ENCODE measurements at places on chromosomes 12 and 14.

- H3K4me1 ChIP-seq = no peaks in the 10 kb centered on the region
- no peak overlapping the region for H3K4me3 ChIP-seq
- no peaks in the 10 kb centered on the region for H3K36me3 ChIP-seq
- H3K27me3 ChIP-seq = peaks cover 4% of the 10 kb centered on the region
- H3K27ac ChIP-seq = no peak overlapping the region
- no peak for DNase-seq
Observed at GRCh38 chr12:70683976-70684375, 46.7 kb upstream of the PTPRB start.

DNA sequence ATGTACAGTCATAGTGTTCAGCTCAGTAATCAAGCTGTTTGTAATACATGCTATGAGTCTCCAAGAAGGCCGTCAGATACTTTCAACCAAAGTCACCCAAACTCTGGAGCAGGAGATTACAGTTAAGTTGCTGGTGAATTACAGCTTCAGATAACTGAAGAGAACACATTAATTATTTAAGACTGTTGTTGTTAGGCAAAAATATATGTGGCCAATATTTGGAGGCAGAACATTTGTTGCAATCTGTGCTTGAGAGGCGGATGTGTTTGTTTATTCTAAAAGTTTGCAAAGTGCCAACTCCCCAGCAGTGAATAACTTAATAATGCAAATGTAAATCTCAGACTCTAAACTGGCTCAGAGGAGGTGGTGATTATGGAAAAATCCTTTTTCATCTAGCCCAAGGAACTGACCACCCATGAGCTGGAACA, 300.7 kb upstream of the TBX3 start:
- H3K27ac ChIP-seq = no peak overlapping the region
- no peak for DNase-seq
- no peaks in the 10 kb centered on the region for H3K36me3 ChIP-seq

DNA sequence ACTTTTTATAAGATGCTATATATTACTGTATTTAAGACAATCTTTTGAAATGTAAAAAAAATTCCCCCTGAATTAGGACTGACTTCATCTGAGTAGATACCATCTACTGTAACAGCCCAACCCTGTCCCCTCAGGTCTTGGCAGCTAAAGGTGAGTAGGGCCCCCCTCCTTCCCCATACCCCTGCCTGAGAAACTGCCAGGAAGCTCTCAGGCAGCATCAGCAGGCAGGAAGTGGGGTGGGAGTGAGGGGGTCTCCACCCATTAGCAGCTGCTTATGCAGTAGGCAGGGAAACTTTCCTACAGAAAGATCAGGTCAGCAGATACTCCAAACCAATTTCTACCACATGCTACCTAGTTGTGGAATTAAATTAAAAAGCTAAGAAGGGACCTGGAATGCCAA, 62.5 kb downstream of the PAX9 start:
- no peak for DNase-seq
- H3K4me1 ChIP-seq = no peaks in the 10 kb centered on the region
- H3K27ac ChIP-seq = no peak overlapping the region
- no peaks in the 10 kb centered on the region for H3K36me3 ChIP-seq
- H3K27me3 ChIP-seq = no peaks in the 10 kb centered on the region

- peak overlapping the region; percentile 99 for H3K27ac ChIP-seq
- peaks cover 39% of the 10 kb centered on the region for H3K36me3 ChIP-seq
- peaks cover 57% of the 10 kb centered on the region for H3K4me1 ChIP-seq
- no peaks in the 10 kb centered on the region for H3K27me3 ChIP-seq
- H3K4me3 ChIP-seq = peak overlapping the region; percentile 64
Observed at GRCh38 chr14:55373784-55374705, 37.6 kb downstream of the ATG14 start.

DNA sequence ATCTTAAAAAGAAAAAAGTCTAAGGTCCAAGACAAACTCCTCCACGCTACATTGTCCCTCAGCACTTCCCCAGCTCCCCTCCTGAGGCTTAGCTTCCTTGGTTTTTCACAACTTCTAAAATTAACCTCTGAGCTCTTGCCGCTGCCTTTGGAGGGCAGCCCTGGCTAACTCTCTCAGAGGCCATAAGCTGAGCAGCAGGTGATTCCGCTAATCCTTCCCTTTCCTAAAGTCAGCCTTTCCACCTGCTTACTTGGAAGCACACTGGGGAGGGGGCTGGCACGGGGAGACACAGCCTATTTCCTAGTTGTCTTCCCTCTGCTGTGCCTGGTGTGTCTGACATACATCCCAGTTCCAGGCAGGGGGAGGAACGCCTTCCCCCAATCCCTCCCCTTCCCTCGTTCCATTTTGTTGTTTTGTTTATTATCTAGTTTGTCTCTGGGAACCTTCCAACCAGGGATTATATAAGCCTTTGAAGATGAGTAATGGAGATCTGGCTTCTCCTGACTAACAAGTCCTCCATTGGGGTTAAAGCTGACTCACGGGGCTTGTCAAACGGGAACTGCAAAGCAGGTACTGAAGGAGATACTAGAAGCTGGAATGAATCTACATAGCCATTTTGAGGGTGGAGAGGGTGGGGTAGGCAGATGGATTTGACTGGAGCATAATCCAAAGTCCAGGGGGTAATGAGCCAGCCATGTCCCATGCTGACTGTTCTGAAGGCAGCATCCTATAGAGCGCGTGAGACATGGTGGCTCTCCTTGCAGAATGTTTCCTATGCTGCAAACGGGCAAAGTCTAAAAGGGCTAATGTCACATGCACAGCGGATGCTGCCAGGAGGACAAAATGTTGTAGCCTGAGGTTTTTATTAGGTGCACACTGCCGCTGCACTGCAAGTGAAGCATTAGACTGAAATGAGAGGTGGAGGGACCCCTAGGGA, 230.8 kb downstream of the FOXN3 start:
- no peaks in the 10 kb centered on the region for H3K27me3 ChIP-seq
- DNase-seq = no peak
- H3K4me1 ChIP-seq = no peaks in the 10 kb centered on the region
- H3K27ac ChIP-seq = no peak overlapping the region

- no peak overlapping the region for H3K27ac ChIP-seq
- H3K4me3 ChIP-seq = no peak overlapping the region
- DNase-seq = no peak
- H3K4me1 ChIP-seq = no peaks in the 10 kb centered on the region
Observed at GRCh38 chr12:5364036-5364770, 67.7 kb upstream of the NTF3 start.

GRCh38 chr12:79938843-79939242, 3.9 kb upstream of the PPP1R12A start:
- no peak overlapping the region for H3K4me3 ChIP-seq
- H3K27me3 ChIP-seq = no peaks in the 10 kb centered on the region
- no peak for DNase-seq
- peaks cover 18% of the 10 kb centered on the region for H3K4me1 ChIP-seq

- peaks cover 35% of the 10 kb centered on the region for H3K4me1 ChIP-seq
- H3K4me3 ChIP-seq = peak overlapping the region; percentile 66
- no peaks in the 10 kb centered on the region for H3K27me3 ChIP-seq
- peaks cover 40% of the 10 kb centered on the region for H3K36me3 ChIP-seq
- no peak for DNase-seq
Observed at GRCh38 chr12:132835076-132836025, 6.7 kb upstream of the GOLGA3 start.

DNA sequence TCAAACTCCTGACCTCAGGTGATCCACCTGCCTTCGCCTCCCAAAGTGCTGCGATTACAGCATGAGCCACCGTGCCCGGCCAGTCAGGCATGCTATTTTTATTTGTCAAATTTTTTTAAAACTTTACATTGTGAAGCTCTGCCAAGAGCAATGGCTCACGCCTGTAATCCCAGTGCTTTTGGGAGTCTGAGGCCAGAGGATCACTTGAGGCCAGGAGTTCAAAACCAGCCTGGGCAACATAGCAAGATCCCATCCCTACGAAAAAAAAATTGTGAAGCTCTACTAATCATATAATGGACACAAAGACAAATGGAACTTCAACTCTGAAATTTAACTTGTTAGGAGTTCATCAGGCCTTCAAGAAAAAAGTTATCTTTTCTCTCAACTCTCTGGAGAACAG, 1.9 kb downstream of the R3HDM2 start:
- DNase-seq = no peak
- H3K27me3 ChIP-seq = no peaks in the 10 kb centered on the region
- H3K27ac ChIP-seq = peak overlapping the region; percentile 80
- peak overlapping the region; percentile 82 for H3K4me3 ChIP-seq
- H3K4me1 ChIP-seq = peaks cover 29% of the 10 kb centered on the region

DNA sequence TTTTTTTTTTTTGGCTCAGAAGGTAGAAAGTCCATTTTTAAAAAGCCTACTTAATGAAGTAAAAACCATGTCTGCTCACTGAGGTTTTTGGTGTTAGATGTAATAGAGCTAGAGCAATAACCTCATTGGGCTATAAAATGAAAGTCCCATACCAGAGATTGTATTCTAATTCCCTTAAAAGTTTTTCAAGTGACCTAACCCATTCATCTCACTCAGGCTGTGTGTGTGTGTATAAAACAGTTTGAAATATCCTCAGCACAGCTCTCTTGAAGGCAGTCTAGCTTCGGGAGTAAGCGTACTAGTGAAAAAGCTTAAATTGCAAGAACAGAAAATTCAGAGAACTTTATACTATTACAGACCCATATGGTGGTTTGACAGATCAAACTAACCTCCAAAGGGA, 313.8 kb downstream of the CEP128 start:
- H3K27me3 ChIP-seq = no peaks in the 10 kb centered on the region
- H3K36me3 ChIP-seq = no peaks in the 10 kb centered on the region
- no peak for DNase-seq
- no peak overlapping the region for H3K4me3 ChIP-seq
- H3K4me1 ChIP-seq = no peaks in the 10 kb centered on the region

DNA sequence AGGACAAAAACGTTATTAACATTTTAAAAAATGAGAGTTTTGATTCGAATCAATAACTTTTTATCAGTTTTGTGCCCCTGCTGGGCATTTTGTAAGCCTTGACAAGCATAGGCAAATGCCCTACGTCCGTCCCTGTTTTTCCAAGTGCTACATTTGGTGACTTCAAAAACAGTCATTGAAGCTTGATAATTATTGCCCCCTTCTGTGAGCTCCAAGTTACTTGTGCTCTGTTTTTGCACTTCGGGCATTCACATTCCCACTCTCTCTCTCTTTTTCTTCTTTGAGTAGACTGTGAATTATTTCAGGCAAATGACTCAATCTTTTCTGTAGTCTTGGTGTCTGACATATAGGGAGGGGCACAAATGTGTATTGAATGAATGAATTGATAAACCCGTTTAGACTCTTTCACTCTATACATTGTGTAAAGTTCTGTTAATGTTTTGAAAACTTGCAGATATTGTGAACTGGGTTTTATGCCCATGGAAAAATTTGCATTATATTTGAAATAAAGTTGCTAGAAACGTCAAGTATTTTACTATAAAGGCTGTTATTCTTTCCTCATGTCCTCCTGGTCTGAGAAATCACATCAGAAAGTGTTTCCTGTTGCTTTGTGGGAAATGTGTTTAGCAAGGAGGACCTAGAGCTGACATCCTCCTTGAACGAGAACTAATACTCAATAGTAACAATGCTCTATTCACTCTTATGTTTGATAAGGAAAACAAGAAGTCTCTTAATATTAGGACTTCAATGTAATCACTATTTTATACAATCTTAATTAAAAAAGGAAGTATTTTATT, 1.4 kb downstream of the APAF1 start:
- H3K27ac ChIP-seq = peak overlapping the region; percentile 70
- DNase-seq = no peak
- H3K27me3 ChIP-seq = no peaks in the 10 kb centered on the region
- H3K4me1 ChIP-seq = peaks cover 41% of the 10 kb centered on the region

GRCh38 chr14:75333606-75334548, 55.2 kb downstream of the FOS start:
- peaks cover 10% of the 10 kb centered on the region for H3K27me3 ChIP-seq
- peak overlapping the region; percentile 87 for H3K27ac ChIP-seq
- peak overlapping the region; percentile 70 for H3K4me3 ChIP-seq
- peaks cover 22% of the 10 kb centered on the region for H3K4me1 ChIP-seq

- no peak overlapping the region for H3K27ac ChIP-seq
- H3K36me3 ChIP-seq = peaks cover 25% of the 10 kb centered on the region
- peaks cover 9% of the 10 kb centered on the region for H3K27me3 ChIP-seq
- no peak overlapping the region for H3K4me3 ChIP-seq
- peaks cover 29% of the 10 kb centered on the region for H3K4me1 ChIP-seq
- no peak for DNase-seq
Observed at GRCh38 chr12:22691319-22691718, 66.3 kb downstream of the ETNK1 start.

- H3K4me3 ChIP-seq = no peak overlapping the region
- DNase-seq = no peak
- H3K36me3 ChIP-seq = peaks cover 23% of the 10 kb centered on the region
- no peaks in the 10 kb centered on the region for H3K27me3 ChIP-seq
Observed at GRCh38 chr12:27382924-27383323, 50.3 kb downstream of the BMAL2 start.

DNA sequence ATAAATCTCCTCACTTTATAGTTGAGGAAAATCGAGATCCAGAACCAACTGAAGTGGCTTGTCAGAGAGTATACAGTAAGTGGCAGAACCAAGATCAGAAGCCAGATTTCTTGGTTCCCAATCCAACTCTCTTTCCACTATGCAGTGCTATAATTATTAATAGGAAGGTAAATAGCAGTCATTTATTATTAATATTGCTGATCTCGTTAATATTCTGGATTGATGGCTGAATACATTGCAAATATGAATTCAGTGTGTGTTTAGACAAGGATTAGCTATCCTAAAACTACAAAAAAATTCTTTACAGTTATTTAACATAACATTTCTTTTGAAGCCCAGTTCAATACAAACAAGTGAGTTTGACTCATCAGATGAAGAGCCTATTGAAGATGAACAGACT, 2.8 kb downstream of the CDKN3 start:
- DNase-seq = no peak
- peaks cover 33% of the 10 kb centered on the region for H3K4me1 ChIP-seq
- peaks cover 28% of the 10 kb centered on the region for H3K36me3 ChIP-seq
- H3K27me3 ChIP-seq = no peaks in the 10 kb centered on the region
- H3K27ac ChIP-seq = no peak overlapping the region

GRCh38 chr12:22238211-22238610, 96.3 kb downstream of the ST8SIA1 start:
- H3K4me3 ChIP-seq = no peak overlapping the region
- peaks cover 17% of the 10 kb centered on the region for H3K27me3 ChIP-seq
- H3K27ac ChIP-seq = no peak overlapping the region
- no peaks in the 10 kb centered on the region for H3K4me1 ChIP-seq
- no peak for DNase-seq

- H3K4me3 ChIP-seq = no peak overlapping the region
- H3K27me3 ChIP-seq = peaks cover 21% of the 10 kb centered on the region
- H3K4me1 ChIP-seq = peaks cover 3% of the 10 kb centered on the region
- H3K27ac ChIP-seq = no peak overlapping the region
- no peak for DNase-seq
- peaks cover 1% of the 10 kb centered on the region for H3K36me3 ChIP-seq
Observed at GRCh38 chr14:81001447-81001846, 46.0 kb downstream of the TSHR start.

All from activated T-helper 1 cell treated with anti-CD3 and anti-CD28 coated beads, Interleukin-12 subunit alpha, Interleukin-12 subunit beta, Interleukin-2, Interleukin-4 antibody, amounts not matched to agents 30 ng/mL and 10 ng/mL and 1 ng/mL, durations not matched to agents 14 hours and 24 hours and 36 hours (primary cell).